AG08395 (cell line): ENCODE measurements at places on chromosomes 5 and 9.

- DNase-seq: no peak
Measured at GRCh38 chr5:157568720-157569119, 6.9 kb downstream of the ADAM19 start.

GRCh38 chr9:128626181-128626580 lies 30.5 kb downstream of the DYNC2I2 start:
- DNase-seq: no peak

DNA sequence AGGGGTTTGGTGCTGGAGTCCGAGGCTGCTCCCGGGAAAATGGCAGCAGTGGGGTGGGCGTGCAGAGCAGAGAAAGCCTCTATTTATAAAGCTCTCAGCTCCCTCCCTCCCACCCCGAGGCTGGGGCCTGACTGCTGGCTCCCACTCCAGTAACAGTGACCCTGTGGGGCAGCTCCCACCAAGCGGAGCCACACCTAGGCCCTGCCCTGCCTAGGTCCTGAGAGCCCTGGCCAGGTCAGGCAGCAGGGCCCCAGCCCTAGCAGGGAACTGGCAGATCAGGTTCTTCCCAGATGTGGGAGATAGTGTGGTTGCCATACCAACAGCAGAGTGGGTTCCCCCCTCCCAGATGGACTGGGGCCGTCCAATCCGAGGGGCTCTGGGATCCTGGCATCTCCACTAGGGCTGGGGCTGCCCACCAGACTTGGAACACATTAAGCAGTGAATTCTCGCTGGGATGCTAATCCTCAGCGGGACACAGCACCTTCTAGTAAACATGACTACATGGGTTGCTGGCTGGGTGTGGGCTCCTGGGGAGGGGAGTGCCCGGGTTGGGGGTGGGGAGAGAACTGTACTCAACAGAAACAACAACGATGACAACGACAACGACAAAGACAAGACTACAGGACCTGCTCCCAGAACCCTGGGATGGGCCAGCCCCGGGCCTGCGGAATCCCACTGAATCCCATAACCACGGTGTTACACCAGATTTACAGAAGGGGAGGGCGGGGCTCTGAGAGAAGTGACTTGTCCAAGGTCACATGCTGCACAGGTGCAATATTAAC lies 1.5 kb downstream of the SH3GLB2 start:
- no peak for DNase-seq

DNA sequence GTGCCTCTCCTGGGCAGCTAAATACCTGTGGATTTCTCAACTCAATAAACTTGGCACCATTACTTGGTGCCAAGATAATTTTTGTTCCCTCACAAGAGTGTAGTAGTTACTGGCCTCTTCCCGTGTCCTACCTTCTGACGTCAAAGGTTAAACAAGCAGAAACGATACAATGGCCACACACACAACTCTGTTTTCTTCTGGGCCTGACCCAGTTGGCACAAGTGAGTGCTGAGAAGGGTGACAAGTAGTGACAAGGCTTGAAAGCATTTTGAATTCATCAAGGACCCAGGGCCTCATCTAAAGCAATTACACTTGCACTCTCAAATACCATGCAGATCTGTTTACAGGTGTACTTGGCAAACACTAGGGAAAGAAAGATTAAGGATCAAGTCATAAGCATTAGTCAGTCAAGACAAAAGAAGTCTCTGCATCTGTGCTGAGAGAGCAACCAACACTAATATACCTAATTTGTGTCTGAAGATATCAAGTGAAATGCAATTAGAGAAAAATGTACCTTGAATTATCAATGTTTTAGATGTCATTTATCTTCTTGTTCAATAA lies 30.8 kb downstream of the RASEF start:
- no peak for DNase-seq

GRCh38 chr9:35568196-35568595 lies 36.9 kb upstream of the TESK1 start:
- DNase-seq: no peak

DNA sequence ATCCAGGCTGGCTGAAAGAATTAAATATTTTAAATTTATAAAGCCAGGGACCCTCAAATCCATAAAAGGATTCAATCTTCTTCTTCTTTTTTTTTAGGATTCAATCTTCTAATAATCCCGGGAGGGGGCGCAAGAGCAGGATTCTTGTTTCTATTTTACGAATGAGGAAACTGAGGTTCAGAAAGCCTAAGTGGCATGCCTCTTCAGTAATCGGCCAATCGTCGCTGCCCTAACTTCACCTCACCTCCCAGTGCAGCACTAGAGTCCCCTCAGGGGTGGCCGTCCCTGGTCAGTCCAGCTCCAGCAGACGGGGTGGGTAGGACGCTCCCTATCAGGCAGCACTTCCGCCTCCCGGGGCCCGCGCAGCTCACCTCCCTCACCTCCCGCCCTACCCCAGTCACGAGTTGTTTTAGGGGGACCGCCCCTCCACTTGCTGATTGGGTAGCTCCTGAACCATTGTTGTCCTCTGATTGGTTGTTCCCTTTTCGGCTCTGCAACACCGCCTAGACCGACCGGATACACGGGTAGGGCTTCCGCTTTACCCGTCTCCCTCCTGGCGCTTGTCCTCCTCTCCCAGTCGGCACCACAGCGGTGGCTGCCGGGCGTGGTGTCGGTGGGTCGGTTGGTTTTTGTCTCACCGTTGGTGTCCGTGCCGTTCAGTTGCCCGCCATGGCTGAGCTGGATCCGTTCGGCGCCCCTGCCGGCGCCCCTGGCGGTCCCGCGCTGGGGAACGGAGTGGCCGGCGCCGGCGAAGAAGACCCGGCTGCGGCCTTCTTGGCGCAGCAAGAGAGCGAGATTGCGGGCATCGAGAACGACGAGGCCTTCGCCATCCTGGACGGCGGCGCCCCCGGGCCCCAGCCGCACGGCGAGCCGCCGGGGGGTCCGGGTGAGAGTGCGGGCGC lies at the start of gene CLTA:
Gene CLTA, plus strand, starts transcription at position 534 of the 902 bp plus-strand sequence. Its CDS starts 136 bp downstream, at position 670.
- DNase-seq: peak; percentile 99

DNA sequence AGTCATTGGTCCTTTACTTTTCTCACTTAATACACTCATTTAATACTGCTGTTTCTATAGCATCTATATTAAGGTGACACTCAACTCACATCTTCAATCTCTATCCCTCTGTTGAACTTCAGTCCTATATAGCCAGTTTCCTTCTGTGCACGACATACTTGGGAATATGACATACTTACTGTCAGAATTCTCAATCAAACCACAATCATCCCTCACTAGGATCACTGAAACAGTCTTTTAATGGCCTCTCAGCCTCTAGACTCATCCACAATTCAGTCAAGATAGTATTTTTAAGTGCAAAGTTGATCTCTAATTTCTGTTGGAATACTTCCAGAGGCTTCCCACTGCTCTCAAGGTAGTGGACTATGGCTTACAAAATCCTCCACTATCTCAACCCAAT lies 251.0 kb upstream of the MEF2C start:
- DNase-seq: no peak

- no peak for DNase-seq
Measured at GRCh38 chr5:116883875-116884274, 309.3 kb upstream of the SEMA6A start.

DNA sequence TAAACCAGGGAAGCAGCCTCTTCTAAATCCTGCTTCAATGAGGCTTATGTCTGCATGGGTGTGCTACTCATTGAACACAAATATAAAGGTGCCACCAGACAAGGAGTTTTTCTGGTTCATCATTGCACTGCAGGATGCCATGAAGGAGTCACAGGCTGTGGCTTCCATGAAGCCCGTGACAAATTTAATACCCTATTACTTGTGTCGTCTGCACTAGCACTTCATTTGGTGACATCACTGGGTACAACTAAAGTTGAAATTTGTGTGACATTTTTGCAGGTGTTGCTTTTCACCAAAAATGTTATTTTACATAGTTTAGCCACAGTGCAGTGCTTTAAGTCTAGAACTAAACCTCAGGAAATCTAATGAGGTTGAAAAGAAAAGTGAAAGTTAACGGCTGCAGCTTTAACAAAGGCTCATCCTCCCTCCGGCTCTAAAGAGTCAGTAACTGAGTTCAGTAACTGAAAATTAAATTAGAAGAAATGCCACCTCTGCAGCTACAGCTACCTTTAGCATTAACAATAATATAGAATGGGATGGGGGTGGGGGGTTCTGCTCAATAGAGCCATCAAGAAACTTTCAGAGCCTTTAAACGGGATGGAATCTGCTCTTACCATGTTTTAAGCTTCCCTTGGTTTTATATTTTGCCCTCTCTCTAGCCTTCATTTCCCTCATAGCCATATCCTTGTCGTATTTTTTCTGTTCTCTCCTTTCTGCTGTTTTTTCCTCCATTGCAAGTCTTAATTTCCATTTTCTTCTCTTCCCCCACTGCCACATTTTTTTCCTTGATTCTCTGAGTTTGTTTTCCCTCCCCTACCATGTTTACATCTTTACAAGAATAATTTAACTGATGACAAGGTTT lies 233.8 kb upstream of the TMEM161B start:
- peak; percentile 12 for DNase-seq

DNA sequence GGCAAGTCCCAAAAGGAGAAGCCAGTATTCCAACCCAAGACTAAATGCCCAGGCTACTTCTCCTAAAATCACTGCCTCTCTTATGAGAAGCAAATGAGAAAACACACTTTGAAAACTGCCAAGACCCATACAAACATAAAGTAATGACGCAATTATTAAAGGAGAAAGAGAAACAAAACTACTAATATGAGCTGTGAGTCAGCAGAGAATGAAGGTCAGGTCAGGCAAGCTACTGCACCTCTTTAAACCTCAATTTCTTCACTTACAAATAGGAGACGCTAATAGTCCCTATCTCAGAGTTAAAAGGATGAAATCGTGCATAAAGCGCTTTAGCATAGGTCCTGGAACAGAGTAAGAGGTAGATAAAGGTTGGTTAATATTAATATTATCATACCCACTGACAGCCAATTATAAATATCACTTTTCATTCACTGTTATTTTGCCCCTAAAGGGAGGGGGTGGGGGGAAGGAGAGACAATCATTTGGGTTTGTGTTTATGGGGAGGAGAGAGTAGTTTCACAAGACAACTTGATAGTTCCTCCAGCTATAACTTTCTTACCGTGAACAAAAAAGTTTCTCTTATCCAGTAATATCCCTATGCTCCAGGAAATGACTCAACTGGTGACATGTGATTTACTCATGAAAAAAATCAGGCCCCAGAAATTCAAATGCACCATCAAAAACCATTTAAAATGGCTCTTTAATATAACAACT lies 3.6 kb downstream of the PSMB7 start:
- peak; percentile 51 for DNase-seq

- DNase-seq: no peak
Measured at GRCh38 chr9:93203026-93203717, 19.2 kb downstream of the WNK2 start.

DNA sequence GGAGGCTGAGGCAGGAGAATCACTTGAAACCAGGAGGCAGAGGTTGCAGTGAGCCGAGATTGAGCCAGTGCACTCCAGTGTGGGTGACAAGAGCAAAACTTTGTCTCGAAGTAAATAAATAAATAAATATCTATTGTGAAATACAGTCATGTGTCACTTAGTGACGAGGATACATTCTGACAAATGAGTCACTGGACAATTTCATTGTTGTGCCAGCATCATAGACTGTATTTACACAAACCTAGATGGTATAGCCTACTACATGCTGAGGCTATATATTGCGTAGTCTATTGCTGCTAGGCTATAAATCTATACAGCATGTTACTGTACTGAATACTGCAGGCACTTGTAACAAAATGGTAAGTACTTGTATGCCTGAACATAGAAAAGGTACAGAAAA lies 61.1 kb upstream of the CCL21 start:
- DNase-seq: no peak
